ENCODE measurements at places on chromosomes 6 and 20.

GRCh38 chr6:114312931-114313330 is 29.9 kb downstream of the HS3ST5 start:
- no peak for DNase-seq

- DNase-seq, result no peak
These were observed 234.1 kb upstream of the ZFP64 start for GRCh38 chr20:52425701-52426100.

DNA sequence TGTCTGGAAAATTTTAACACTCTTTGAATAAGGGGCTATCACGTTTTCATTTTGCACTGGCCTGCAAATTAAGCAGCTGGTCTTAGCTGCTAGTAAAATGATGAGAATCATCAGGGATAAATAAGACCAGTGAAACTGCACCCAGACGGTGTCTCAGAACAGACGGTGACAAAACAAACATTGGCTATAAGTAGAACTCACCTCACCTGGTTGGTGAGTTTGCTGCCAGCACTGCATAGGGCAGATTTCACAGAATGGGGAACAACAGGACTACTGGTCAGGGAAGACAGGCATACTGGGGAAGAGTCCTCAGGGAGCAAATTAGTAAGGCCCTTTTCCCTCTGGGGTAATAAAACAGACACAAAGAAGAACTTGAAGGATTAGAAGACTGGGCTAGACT is 175.9 kb upstream of the CITED2 start:
- DNase-seq, result no peak

DNA sequence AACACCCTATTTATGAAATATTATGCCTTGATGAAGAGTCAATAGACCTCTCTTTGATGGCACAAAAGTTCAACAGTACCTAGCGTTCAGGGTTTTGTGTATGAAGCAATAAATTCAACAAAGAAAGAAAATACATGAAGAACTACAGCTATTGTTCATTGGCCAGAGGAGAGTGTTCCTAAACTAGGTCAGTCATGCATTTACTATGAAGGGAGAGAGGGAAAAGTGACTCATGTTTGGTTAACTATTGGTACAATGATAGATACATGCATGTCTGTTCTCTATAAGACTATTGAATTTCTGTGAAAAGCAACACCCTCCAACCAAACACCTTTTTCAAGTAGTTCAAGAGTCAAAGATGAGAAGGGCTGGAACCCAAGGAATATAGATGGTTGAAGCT is 50.7 kb downstream of the CLIC5 start:
- no peak for DNase-seq

GRCh38 chr20:8812817-8813216 is 256.1 kb upstream of the PLCB4 start:
- DNase-seq, result no peak

- no peak for DNase-seq
These were observed 6.2 kb downstream of the CDH22 start for GRCh38 chr20:46302106-46302505.

GRCh38 chr6:71239694-71240093 is 48.9 kb upstream of the OGFRL1 start:
- DNase-seq, result no peak

DNA sequence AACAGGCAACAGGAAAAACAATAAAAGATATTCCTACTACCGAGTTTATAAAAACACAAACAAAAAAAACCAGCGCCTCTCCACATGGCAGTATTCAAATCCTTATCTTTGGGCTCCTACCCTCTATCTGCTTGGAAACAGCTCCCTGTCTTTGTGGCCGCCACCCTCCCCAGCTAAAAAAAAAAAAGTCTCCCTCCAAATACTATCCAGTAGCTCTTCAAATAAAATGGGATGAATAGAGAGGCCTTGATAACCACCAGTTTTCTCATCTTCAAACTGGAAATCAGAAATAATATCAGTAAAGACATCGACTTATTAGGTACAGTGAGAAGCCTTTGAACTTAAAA is 96.2 kb downstream of the PSMG4 start:
- no peak for DNase-seq

GRCh38 chr20:54054516-54054915 is 15.9 kb downstream of the BCAS1 start:
- DNase-seq, result no peak

- DNase-seq, result no peak
These were observed 15.4 kb downstream of the FOXC1 start for GRCh38 chr6:1624851-1625781.

DNA sequence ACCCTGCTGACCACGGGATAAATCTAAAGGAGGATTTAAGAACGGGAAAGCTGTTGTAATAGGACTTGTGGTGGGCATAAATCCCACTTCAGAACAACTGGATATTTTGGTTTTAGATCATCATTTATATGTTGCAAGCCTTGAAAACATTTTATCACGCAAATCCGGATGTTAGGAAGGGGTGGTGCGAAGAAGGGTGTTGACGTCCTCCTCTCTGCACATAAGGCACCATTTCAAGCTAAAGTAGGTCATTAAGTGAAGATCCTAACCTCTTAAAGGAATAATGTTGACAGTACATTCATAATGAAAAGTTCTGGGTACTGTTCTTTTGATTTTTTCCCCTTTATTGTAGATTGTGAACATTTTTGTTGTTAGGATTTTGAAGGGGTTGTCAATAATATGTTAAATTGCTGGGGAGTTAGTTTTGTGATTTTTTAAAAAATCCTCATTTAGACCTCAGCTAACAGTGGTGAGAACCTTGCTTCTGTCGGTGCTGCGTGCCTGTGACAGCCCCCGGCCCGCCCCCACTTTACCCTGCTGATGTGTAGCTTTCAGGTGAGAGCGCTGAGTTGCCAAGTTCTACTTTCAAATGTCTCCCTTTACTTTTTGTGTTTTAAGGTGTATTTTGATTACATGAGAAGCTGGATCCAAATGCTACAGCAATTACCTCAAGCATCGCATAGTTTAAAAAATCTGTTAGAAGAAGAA is 88.8 kb downstream of the MAP3K4 start:
- no peak for DNase-seq

- DNase-seq, result no peak
These were observed 16.8 kb upstream of the TCFL5 start for GRCh38 chr20:62878244-62879038.

DNA sequence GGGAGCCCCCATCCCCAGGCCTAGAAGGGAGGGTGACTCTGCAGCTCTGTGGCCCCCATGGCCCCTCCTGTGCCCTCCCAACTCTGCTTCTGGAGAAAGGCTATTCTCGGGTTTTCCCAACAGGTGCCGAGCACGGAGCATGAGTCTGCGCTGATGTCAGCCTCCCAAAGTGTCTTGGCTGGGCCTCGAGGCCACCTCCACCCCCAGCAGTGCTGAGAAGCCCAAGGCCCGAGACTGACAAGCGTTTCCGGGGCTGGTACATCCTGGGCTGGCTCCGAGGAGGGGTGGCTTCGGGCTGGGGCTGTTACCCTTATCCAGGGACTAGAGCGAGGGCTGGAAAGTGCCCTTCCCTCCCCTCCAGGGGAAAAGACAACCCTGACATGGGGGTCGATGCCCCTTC is 60.2 kb upstream of the GATA5 start:
- DNase-seq, result no peak

DNA sequence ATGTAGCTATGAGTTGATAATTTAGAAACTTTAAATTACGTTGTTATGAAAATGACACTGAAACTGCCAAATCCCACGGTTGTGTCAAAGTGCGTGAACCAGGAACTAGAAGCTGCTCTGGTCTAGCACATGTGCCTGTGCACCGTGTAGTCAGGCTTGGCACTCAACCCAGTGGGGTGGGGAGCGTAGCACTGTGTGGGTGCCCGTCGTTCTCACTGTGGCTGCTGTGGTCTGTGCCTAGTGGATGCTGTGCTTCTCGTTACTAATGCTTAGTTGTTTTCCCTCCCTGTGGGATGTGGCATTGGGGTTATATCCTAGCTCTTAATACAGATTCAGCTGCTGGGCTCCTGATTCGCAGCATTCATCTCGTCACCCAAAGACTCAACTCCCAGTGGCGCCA is 46.2 kb upstream of the ADIG start:
- peak; percentile 16 for DNase-seq

GRCh38 chr6:158926414-158926813 is 73.6 kb downstream of the RSPH3 start:
- no peak for DNase-seq

GRCh38 chr6:17870300-17871188 is 116.9 kb downstream of the KIF13A start:
- DNase-seq, result no peak

DNA sequence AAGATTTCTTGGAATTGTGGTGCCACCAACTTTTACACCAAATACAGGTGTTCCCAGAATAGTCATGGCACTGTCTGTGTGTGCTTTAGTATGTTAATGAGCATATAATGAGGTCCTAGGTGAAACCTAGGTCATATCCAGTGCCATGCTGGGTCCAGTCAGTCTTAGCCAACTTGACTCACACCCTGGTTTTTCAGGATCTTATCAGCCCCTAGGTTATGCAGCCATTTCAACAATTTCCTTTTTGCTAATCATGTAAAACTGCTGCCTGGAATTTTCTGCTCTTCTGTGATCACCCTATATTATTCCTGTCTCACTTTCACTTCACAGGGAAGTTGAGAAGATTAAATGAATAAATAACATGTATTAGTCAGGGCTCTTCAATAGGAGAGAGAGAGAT is 23.7 kb downstream of the SDHAF4 start:
- DNase-seq, result no peak

DNA sequence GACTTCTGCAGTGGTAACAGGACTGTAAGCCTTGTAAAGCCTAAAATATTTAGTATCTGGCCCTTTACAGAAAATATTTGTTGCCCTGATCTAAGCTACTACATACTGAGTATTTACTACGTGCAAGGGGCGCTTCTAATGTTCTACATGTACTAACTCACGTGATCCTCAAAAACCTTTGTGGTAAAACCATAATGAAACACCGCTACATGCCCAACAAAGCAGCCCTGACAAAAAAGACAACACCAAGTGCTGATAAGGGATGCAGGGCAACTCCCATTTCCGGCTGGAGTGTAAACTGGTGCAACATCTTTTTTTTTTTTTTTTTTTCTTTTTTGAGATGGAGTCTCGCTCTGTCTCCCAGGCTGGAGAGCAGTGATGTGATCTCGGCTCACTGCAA is 85.0 kb downstream of the SULF2 start:
- DNase-seq, result no peak

DNA sequence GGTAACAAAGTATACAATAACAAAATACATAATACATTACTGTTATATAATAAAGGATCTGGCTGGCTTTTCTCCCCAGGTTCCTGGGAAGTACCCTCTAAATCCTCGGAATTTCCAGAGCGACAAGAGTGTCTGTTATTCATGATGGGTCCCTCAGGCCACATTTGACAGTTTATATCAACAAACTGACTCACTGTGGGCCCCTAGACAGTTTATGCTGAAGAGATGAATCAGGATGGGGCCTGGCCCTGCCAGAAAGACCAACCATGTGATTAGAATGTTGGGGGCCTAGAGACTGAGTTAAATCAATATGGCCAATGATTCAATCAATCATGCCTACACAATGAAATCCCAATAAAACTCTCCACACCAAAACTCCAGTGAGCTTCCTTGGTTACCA is 13.5 kb downstream of the USP45 start:
- no peak for DNase-seq

GRCh38 chr20:56343861-56344381 is 14.9 kb upstream of the FAM210B start:
- DNase-seq, result peak; percentile 51

- no peak for DNase-seq
These were observed 192.2 kb downstream of the GJA10 start for GRCh38 chr6:90086517-90086916.

GRCh38 chr20:36155629-36155971 is 1.1 kb downstream of the EPB41L1 start:
- no peak for DNase-seq

DNA sequence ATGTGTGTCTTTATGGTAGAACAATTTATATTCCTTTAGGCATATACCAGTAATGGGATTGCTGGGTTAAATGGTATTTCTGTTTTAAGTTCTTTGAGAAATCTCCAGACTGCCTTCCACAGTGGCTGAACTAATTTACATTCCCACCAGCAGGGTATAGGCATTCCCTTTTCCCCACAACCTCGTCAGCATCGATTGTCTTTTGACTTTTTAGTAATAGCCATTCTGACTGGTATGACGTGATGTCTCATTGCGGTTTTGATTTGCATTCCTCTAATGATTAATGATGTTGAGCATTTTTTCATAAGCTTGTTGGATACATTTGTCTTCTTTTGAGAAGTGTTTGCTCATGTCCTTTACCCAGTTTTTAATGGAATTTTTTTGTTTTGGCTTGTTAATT is 5.3 kb upstream of the TASP1 start:
- no peak for DNase-seq

DNA sequence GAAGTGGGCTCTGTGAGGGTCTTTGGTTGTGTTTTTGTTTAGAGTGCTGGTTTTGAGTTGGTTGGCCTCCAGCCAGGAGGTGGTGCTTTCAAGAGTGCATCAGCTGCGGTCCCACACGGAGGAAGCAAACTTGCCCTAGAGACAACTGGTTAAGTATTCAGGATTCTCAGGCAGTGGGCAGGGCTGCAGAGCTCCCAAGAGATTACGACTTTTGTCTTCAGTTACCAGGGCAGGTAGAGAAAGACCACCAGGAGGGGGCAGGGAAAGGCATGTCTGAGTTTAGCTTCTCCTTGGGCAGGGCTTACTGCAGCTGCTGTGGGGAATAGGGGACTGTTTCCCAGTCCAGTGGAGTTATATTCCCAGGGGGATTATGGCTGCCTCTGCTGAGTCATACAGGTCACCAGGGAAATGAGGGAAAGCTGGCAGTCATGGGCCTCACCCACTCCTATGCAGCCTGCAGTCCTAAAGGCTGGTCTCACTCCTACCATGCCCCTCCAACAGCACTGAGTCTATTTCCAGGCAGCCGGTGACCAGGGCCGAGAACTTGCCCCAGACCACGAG is 64.3 kb downstream of the TTI1 start:
- DNase-seq, result no peak

GRCh38 chr6:70527071-70527737 is 39.5 kb upstream of the SDHAF4 start:
- DNase-seq, result no peak

DNA sequence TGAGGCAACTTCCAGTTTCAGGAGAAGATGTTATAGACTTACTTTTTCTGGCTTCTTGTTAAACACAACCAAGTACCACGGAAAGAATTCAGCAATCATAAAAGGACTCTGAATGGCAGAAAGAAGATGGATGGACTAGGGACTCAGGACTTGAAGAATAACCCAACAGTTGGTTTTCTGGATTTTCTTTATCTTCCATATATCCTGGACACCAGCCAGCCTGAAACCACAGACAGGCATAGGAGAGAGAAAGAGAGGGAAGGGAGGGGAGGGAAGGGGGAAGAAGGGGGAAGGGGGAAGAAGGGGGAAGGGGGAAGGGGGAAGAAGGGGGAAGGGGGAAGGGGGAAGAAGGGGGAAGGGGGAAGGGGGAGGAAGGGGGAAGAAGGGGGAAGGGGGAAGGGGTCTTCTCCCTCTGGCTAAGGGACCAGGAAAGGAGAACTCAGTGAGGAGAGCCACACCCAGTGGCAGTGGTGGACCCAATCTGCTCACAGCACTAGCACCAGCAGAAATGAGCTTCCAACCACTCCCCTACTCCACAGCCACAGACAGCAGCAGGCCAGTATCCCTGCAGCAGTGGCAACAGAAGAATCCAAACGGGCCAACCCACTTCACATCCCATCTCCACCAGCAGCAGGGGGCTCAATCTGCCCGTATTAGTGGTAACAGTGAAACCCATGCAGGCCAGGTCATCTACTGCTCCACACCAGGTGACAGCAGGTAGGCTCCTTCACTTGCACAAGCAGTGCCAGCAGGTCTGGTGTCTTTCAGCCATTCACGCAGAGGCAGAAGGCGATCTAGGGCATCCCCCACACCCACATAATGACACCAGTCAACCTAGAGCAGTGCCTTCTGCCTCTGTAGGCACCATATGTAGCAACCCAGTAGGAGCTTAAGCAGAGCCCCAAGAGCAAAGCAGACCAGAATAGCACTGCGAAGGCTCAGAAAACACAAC is 78.6 kb downstream of the TRMT6 start:
- no peak for DNase-seq

All from stimulated activated CD4-positive, alpha-beta T cell treated with anti-CD3 and anti-CD28 coated beads, Interleukin-4, amount 100 ng/mL, for 48 hours (primary cell).